ENCODE measurements at places on chromosomes 6 and 20.

DNA sequence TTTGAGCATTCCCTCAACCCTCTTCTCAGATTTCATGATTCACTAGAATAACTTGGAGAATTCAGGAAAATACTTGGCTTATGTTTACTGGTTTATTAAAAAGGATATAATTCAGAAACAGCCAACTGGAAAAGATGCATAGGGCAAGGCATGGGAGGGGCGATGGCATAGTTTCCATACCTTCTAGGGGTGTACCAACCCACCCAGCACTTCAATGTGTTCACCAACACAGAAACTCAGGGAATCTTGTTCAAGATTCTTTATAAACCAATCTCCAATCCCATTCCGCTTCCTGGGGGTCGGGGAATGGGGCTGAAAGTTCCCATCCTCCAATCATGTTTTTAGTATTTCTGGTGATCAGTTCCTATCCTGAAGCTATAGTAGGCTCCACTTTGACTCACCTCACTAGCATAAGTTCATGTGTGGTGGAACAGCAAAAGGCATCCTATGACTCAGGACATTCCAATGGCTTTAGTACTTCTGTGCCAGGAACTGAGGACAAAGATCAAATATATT is 164.4 kb downstream of the SIM1 start:
- peak; percentile 75 for DNase-seq

GRCh38 chr20:59705651-59706399 is 101.5 kb downstream of the PHACTR3 start:
- no peak for DNase-seq

DNA sequence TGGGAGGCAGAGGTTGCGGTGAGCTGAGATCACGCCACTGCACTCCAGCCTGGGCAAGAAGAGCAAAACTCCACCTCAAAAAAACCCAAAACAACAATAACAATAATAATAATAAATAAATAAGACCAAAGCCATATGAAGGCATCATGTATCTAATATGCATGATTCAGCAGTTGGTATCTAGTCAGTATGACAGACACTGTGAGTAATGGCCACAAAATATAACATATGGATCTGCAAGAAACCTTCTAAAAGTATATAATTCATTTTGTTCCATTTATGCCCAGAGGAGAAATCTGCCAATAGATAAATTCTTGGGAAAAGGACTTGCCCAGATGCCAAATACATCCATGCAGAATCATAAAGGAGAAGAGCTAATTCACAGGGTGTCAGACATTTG is 252.3 kb downstream of the BTBD9 start:
- DNase-seq: no peak

GRCh38 chr20:5328268-5328667 is 11.5 kb upstream of the PROKR2 start:
- no peak for DNase-seq

DNA sequence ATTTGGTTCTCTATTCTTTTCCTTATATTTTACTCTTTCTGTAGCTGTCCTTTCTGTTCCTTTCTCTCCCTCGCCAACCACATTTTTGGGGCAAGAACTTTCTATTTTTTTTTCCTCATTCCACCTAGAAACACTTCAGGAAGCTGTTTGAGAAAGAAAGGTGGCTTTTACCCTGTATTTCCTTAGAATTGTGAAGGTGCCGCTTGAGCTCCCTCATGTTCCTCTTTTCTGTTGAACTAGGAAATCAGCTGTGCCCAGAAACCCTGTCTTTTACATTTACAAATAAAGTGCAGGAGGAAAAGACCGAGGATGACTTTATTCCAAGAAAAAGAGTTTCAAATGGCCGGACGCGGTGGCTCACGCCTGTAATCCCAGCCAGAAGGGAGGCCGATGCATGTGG is 38.2 kb downstream of the OR2B2 start:
- DNase-seq: no peak

DNA sequence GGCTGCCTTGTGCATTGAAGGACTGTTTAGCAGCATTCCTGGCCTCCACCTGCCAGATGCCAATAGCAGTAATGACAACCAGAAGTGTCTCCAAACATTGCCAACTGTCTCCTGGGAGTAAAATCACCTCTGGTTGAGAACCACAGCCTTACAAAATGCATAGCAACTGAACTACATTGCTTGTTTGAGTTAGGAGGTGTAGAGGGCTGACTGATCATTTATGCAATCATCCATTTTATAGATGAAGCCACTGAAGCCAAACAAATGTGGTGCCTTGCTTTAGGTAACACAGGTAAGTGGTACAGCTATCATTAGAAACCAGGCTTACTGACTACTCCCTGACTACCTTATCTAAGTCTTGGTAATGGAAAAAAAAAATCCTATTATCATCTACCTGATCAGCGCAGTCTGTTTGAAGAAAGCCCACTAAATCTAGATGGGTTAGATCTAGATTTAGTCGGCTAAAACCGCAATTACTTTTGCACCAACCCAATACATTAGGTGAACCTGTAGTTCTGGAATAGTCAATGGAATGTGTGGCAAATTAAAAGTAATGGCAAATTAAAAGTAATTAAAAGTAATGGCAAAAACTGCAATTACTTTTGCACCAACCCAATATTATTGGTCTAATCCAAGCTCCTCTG is 47.7 kb upstream of the F13A1 start:
- DNase-seq: no peak

DNA sequence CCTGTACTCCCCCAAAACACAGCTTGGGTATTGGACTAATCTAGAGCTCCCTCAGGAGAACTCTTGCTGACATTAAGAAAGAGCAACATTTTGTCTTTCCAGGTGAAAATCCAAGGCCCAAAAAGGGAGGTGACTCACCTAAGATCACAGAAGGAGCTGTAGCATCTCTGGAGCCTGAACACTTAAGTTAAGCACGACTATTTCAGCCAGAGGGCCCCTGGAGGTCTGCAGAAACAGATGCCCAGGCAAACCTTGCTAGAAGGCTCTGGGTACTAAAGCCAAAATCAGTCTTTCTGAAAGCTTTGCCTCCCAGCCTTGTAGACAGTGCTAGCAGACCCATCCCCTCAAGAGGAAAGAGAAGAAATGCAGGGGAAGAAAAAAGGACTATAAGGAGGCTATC is 8.8 kb downstream of the EDN1 start:
- no peak for DNase-seq

DNA sequence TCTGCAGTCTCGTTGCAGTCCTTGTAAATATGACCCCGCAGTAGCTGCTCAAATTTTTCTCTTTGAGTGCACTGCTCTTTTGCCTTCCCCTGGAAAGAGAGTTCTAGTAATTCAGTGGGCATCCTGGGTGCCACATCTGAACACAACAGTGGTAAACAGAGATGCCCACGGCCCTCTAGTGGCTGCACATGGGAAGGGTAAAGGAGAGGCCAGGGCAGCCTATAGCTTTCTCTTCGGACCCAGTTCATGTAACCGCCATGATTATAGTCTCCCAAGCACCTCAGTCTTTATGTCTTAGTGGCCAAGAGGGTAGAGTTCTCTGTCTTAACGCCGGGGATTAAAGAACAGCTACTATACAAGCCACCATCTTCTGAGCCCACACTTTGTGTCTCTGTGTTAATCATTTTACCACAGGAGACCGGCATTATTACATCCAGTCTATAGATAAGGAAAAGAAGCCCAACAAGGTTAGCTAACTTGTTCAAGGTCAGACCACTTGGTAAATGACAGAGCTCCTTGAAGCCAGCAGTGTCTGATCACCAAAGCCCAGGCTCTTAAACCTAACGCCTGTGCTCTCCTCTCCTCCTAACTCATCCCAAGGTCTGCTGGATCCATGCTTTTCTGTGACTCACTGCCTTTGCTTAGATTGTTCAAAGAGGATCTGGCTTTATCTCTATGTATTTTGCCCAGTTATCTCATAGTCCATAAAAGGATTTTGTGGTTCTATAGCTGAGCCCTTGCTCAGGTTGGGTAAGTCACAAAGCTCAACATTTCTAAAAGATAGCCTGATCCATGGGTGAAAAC is 81.8 kb downstream of the ISM1 start:
- DNase-seq: no peak

GRCh38 chr6:44859901-44860410 is 468.2 kb upstream of the RUNX2 start:
- DNase-seq: no peak

DNA sequence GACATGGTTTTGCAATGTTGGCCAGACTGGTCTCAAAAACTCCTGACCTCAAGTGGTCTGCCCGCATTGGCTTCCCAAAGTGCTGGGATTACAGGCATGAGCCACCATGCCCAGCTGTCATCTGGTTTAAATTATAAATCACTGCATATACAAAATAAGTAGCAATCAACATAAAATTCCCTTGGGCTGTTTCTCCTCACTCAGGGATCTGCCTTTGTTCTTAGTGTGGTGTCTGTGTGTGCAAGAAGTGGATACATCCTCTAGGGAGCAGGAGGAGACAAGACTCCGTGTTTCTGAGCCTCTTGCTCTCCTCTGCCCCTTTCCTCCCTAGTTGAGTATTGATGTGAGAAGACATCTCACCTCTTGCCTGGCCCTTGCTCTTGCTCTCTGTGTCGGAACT is 65.2 kb upstream of the ADGRF4 start:
- no peak for DNase-seq

DNA sequence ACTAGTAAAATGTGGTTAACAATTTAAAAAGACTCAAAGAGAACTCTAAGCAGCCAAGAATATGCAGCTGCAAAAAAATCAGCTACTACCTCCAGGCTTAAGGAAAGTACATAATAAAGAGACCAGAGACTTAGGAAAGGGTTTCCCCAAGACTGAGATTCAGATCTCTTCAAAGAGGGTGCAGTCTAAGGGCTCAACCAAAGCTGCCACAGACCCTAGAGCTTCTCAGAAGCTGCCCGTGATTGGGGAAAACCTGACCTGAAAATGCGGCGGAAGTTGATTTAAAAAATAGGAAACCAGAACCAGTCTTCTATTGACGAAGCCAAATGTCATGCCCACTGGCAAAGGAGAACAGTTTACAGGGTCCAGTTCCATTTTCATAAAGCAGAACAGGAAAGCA is 516.8 kb upstream of the MARCKS start:
- no peak for DNase-seq

DNA sequence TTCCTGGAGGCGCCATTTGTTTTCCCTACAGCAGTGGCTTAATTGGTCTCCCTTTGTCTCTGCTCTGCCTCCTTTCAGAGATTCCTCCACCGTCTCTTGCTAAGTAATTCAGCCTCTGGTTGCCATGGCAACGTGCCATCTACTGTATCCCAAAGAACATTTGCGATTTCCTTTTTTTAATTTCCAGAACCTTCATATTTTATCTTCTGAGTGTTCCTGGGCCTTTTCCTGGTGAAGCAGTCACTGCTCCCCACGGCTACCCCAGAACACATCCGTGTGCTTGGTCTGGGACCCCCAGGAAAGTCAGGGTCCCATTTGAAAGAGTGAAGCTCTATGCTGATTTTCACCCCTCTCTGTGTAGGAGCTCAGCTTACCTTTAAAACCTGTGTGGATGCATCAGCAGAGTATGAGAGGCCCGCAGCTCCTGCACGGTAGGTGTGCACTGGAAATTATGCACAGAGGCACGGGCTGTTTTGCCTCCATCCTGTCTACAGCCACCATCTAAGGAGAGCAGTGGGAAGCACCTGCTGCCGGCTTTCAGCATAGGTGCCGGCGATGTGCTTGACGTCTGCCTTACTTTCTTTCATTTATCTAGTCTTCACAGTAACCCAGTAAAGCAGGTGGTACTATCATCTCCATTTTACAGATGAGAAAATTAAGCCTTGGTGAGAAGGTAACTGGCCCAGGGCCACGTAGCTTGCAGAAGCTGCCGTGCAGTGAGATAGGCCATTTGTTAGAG is 122.8 kb downstream of the SYCP2 start:
- peak; percentile 66 for DNase-seq

GRCh38 chr6:34390531-34391472 is 1.7 kb downstream of the NUDT3 start:
- DNase-seq: no peak

DNA sequence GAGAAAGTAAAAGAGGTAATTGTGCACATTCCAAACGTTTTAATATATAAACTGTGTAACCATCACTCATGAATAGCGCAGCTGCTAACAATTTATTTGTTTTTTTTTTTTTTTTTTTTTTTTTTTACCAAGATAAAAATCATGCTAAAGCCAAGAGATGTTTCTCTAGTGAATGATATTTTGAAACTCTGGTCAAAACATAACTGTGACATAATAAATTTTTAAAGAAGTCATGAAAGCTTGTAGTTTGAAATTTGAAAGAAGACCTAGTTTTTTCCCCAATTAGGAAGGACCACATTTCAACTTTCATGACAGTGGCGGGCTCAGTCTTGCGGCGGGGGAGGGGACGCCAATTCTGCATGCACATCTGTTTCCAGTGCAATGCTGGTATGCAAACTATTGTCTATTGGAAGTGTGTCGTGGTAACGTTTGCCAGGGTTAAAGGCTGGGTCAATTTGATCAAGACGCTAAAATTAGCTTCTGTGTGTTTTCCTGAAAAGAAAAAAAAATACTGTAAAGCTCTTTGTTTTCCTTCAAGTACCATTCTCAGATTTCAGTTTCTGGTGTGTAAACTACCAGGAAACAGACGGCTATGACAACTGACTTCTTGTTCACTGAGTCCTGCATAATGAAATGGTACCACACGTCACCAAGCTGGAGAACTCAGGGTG is 211.9 kb downstream of the FOXC1 start:
- DNase-seq: no peak

- DNase-seq: no peak
These were observed 106.1 kb upstream of the ASF1A start for GRCh38 chr6:118787724-118788423.

DNA sequence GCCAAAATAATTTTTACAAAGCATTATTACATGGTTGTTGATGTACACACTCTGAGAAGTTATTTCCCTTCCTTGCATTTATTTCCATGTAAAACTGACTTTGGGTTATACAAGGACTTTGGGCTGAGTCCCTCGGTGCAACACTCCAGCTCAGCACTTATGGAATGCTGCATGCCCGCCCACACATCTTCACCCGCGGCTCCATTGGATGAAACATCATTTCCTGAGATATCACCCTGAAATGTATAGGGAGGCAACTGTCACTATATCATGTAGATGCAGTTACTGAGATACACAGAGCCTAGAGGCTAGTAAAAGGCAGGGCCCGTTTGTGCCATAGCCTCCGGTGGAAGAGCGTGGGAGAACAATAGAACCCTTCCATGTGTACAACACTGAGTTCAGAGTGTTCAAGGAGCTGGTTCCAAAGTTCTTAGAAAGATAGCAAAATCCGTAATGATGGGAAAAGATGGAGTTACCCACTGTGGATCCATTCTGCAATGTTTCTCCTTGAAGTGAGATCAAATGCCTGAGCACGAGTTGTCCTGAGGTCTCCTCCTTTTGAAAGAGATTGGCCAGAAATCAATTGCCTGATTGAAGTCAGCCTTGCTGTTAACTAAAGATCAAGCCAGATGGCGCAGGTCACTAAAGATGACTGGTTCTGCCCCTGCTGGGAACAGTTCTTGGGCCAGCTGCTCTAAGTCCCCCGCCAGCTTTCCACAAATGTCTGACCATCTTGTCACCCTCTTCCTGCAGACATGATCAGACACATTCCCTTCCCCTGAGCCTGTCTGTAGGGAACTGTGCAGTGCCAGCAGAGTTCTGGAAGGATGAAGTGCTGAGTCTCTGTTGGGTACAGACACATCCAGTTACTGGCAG is 100.9 kb upstream of the IYD start:
- peak; percentile 75 for DNase-seq

DNA sequence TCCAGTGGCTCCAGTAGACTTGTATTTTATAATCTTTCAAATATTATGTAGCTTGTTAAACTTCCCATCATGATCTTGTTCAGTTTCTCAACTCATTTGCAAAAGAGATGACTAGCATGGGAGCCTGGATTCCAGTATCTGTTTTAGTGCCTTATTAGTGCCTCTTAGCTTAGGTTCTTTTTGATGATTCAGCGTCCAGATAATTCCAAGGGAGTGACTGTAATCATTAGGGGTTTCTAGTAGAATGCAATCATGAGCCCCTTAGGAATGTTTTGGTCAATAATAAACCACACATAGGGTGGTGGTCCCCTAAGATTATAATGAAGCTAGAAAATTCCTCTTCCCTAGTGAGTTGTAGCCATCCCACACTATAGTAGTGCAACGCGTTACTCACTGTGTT is 7.0 kb downstream of the CD2AP start:
- DNase-seq: no peak

Data from RWPE2 (cell line).